ENCODE measurements at places on chromosomes 12 and 14.

DNA sequence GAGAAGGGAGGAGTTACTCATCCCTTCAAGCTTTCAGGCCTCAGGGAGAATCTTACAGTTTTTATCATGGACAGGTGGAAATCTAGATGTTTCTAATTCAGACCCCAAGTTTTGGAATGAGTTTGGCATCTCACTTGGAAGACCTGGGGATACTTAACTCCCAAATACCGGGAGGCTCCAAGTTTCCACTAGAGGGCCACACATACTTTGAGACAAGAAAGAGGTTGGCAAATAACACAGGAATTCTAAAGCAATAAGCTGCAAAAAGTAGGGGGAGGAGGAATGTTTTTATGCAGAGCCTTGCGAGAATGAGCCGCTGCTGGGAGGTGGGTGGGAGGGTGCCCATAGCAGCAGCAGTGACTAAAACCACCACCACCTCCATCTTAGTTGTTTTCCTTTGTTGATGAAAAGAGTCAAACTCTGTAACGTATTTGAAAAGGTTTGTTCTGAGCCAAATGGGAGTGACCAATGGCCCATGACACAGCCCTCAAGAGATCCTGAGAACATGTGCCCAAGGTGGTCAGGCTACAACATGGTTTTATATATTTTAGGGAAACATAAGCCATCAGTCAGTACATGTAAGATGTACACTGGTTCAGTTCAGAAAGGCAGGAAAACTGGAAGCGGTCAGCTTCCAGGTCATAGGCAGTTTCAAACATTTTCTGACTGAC lies 34.2 kb upstream of the RNASE1 start:
- no peaks in the 10 kb centered on the region for H3K27me3 ChIP-seq
- no peak overlapping the region for H3K27ac ChIP-seq
- no peak overlapping the region for H3K4me3 ChIP-seq
- no peaks in the 10 kb centered on the region for H3K36me3 ChIP-seq
- no peaks in the 10 kb centered on the region for H3K4me1 ChIP-seq

DNA sequence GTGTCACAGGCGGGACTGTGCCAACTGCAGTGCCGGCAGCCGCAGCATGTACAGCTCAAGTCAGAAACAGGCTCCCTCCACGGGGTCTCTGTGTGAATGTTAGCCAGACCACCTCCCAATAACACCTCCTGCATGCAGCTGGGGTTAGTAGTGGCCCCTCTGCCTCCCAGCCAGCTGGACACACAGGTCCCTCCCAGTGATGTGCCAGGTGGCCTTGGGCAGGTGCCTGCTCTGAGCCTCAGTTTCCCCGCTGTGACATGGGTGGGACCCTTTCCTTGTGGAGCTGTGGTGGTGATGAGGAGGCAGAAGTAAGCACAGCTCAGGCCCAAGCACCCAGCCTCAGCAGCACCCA lies 139.9 kb downstream of the ADGRD1 start:
- no peaks in the 10 kb centered on the region for H3K36me3 ChIP-seq
- no peak for DNase-seq
- H3K4me1 ChIP-seq, result peaks cover 15% of the 10 kb centered on the region
- H3K27ac ChIP-seq, result peak overlapping the region; percentile 77
- H3K27me3 ChIP-seq, result no peaks in the 10 kb centered on the region

DNA sequence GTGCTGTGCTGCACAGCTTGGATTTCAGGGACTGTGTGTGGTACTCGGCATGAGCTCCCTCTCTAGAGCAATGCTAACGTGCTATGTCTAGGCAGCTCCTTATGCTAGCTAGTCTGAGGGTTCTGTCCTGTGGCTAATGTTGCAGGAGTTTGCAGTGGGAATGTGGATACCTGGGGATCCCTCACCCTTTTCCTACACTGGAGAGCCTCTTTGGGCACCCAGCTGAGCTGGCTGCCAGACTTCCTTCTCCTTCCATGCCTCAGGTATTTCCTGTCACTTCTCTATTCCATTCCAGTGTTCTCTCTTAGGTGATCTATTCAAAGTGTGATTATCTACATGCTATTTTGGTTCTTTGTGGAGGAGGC lies 64.9 kb downstream of the FBXO33 start:
- H3K4me3 ChIP-seq, result no peak overlapping the region
- H3K27ac ChIP-seq, result no peak overlapping the region
- no peak for DNase-seq
- no peaks in the 10 kb centered on the region for H3K27me3 ChIP-seq

DNA sequence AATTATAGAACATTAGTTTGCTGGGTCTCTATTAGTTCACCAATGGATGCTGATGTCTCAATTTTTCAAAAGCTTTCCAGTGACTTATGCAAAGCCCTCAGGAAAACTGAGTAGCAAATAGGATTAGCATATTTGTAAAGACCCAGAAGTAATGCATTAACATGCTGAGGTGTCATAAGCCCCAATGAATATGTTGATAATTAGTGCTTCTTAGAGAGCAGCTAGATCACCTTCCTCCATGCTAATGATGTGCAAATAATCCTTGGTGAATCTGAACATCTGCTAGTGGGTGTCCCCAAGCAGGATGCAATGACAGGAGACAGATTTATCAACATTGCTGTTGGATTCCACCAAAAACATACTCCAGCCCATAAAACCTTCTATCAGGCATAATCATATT lies 19.0 kb downstream of the IFNG start:
- DNase-seq, result no peak
- H3K4me3 ChIP-seq, result no peak overlapping the region
- no peaks in the 10 kb centered on the region for H3K27me3 ChIP-seq

DNA sequence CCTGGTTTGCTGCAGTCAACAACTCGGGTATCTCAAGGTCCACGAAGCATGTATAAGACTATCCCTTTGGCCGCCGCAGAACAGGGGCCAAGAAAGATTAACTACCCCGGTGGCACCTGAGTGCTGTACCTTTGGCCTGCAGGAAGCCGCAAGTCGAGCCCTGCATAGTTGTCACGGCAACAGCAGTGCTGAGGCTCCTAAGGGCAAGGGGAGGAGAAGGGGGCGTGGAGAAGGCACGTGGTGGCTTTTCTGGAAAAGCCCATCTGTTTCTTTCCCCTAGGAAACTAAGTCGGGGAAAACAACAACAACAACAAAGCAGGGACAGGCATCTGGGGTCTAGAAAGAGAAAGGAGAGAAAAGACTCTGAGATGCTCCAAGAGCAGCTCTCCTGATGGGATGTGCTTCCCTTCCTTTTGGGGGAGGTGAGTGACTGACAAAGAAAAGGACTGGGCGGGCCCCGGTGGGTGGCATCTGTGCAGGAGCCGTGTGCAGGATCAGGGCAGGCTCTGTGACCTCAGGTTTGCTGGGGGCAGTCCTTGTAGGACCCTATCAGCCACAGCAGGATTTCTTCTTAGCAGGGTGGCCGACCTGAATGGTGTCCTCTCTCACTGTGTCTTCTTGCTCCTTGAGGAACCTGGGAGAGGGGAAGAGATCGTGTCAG lies 123.9 kb downstream of the PRMT8 start:
- no peaks in the 10 kb centered on the region for H3K27me3 ChIP-seq
- H3K36me3 ChIP-seq, result peaks cover 30% of the 10 kb centered on the region
- H3K4me3 ChIP-seq, result no peak overlapping the region
- no peaks in the 10 kb centered on the region for H3K4me1 ChIP-seq
- H3K27ac ChIP-seq, result no peak overlapping the region
- no peak for DNase-seq

- peaks cover 8% of the 10 kb centered on the region for H3K4me1 ChIP-seq
- H3K27me3 ChIP-seq, result no peaks in the 10 kb centered on the region
- no peak for DNase-seq
- H3K27ac ChIP-seq, result no peak overlapping the region
- H3K36me3 ChIP-seq, result peaks cover 6% of the 10 kb centered on the region
- no peak overlapping the region for H3K4me3 ChIP-seq
Measured at GRCh38 chr14:68343534-68344118, 449.2 kb downstream of the ZFP36L1 start.

DNA sequence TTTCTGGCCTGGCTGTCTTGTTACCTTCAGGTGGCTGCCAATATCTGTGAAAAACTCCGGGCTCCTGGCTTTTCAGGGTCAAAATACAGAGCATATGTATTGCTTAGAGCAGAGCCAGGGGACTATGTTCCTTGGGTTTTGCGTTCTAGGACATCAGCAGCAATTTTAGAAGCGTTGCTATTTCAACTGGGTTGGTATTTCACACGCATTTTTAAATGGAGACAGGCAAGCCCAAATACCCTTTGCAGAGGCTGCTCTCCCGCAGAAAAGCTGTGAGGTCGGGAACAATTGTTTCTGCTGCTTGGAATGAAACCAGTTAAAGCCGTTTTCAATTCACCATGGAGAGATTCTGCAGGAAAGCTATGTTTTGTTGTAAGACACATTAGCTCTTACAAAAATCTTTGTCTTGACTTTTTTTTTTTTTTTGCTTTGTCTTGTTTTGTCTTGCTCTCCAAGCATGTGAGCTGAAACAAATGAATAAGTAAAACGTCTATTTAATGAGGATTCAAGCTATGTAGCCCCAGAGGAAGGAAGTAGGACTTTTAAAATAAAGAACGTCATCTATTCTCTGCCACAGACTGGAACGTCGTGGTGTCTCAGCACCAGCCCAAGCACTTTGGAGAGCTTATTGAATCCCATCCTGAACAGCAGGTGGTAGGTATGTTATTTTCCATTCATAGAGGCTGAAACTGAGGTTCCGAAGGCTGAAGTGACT lies 181.0 kb upstream of the TBX3 start:
- no peak overlapping the region for H3K4me3 ChIP-seq
- no peaks in the 10 kb centered on the region for H3K27me3 ChIP-seq
- no peaks in the 10 kb centered on the region for H3K36me3 ChIP-seq
- DNase-seq, result no peak
- H3K27ac ChIP-seq, result no peak overlapping the region

DNA sequence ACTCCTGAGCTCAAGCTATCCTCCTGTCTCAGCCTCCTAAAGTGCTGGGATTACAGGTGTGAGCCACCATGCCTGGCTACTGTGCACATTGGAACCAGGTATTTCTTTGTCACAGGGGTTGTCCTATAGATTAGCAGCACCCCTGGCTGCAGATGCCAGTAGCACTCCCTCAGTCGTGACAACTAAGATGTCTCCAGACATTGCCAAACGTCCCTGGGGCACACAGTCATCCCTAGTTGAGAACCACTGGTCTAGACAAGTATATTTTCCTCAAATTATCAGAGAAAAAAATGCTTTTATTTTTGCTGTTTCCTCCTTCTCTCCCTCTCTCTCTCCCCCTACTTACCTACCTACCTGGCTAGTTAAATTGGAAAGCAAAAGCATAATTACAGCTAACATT lies 17.9 kb upstream of the P2RX7 start:
- peaks cover 6% of the 10 kb centered on the region for H3K4me1 ChIP-seq
- H3K4me3 ChIP-seq, result no peak overlapping the region
- peaks cover 3% of the 10 kb centered on the region for H3K27me3 ChIP-seq
- DNase-seq, result no peak

DNA sequence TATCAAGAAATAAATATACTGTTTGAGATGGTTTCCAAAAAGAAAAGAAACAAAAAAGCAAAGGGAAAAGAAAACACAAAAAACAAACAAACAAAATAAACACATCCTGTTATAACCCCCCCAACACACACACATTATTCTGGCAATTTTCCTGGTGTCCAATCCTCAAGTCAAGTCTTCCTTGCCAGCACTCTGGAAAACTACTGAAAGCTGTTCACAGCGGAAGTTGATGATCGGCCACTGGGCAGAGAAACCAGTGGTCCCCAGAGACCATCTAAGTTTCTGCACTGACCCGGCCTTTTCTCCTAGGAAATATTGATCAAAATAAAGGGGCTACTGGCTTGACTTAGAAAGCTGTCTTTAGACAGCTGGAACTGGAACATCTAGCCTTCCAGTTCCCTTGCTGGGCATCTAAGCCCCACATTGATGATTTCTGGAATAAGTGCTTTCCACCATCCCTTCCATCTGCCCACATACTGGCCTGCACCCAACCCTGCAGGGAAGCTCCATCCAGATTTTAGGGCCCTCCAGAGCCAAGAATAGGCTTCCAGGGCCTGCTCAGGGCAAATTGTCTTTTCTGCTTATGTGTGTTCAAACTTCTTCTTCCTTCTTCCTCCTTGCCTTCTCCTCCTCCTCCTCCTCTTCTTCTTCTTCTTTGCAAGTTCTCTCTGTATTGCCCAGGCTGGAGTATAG lies 11.6 kb upstream of the PPP1CC start:
- H3K36me3 ChIP-seq, result no peaks in the 10 kb centered on the region
- DNase-seq, result no peak
- no peak overlapping the region for H3K27ac ChIP-seq

DNA sequence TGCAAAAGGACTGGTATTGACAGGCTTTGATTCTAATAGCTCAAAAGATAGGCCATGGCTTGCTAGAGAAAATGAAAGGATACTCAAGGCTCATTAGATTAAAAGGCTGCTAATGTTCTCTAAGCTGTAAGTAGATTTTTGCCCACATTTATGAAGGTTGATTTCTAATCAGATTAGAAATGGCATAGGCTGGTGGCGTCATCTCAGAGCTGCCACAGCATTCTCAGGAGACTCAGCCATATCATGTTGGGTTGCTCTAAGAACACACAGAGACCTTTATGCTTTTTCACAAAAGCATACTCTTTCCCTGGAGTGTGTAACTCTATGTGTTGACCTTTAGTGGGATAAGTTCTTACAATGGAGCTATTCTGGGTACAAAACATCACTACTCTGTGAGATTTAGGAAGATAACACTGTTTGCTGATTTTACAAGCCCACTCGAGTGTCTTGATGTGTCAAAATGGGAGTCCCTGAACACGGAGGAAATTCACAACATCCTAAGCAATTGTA lies 576.0 kb downstream of the NRXN3 start:
- H3K27ac ChIP-seq, result no peak overlapping the region
- DNase-seq, result no peak
- H3K4me3 ChIP-seq, result no peak overlapping the region
- H3K4me1 ChIP-seq, result no peaks in the 10 kb centered on the region
- no peaks in the 10 kb centered on the region for H3K27me3 ChIP-seq

DNA sequence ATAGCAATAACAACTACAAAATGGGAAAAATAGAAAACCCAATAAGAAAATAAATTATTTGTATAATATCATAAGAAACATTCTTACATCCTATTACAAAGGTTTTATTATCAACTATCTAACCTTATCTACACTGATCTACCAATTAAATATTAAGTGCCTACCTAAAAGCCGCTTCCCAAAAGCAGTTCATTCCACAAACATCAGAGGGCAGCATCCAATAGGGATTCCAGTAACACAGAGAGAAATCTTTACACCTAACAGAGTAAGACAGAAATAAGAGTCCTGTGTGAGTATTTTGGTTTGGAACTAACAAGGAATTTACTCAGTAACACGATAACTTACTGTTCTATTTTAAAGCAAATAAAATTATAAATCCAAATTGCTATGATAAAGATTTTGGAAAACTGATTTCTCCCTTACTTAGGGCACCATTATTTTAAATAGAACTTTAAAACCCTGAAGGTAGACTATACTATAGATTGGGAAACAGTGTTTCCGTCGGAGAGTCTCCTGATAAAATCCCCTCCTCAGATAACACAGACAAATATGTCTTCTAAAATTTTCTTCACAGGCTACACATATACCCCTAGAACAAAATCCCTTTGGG lies 15.0 kb downstream of the GXYLT1 start:
- DNase-seq, result no peak
- H3K27me3 ChIP-seq, result no peaks in the 10 kb centered on the region
- peaks cover 6% of the 10 kb centered on the region for H3K4me1 ChIP-seq
- H3K27ac ChIP-seq, result no peak overlapping the region
- no peak overlapping the region for H3K4me3 ChIP-seq
- H3K36me3 ChIP-seq, result no peaks in the 10 kb centered on the region

GRCh38 chr12:662566-663292 lies 516 bp downstream of the NINJ2 start:
- no peaks in the 10 kb centered on the region for H3K36me3 ChIP-seq
- peaks cover 35% of the 10 kb centered on the region for H3K4me1 ChIP-seq
- peaks cover 5% of the 10 kb centered on the region for H3K27me3 ChIP-seq
- H3K27ac ChIP-seq, result peak overlapping the region; percentile 75
- no peak for DNase-seq
